ENCODE measurements at places on chromosomes 6 and 20. TPM values are rescaled to one million over a fixed set of nuclear protein-coding genes. Genes with fewer than 3 reads are reported as not detected.
A peak's percentile ranks its signal among the peaks of the same experiment; 100 is the strongest.

DNA sequence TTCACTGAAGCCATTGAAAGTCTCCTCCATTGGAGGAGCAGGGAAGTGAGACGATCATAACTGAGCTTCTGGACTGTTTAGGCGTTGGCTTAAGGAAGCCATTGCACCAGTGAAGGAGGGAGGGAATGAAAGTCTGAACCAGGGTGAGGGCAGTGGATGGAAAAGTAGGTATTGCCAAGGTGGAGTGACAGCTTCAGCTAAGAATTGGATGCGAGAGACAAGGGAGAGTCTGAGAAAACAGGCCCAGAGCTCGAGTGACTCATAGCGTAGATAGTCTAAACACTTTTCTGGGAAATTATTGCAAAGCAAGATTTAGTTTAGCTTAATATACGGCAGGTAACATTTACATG lies 4.5 kb downstream of the DSP start:
- no peak for DNase-seq

- no peak for DNase-seq
Measured at GRCh38 chr6:6783721-6784120, 195.2 kb downstream of the LY86 start.

GRCh38 chr20:52331655-52332054 lies 140.1 kb upstream of the ZFP64 start:
- no peak for DNase-seq

DNA sequence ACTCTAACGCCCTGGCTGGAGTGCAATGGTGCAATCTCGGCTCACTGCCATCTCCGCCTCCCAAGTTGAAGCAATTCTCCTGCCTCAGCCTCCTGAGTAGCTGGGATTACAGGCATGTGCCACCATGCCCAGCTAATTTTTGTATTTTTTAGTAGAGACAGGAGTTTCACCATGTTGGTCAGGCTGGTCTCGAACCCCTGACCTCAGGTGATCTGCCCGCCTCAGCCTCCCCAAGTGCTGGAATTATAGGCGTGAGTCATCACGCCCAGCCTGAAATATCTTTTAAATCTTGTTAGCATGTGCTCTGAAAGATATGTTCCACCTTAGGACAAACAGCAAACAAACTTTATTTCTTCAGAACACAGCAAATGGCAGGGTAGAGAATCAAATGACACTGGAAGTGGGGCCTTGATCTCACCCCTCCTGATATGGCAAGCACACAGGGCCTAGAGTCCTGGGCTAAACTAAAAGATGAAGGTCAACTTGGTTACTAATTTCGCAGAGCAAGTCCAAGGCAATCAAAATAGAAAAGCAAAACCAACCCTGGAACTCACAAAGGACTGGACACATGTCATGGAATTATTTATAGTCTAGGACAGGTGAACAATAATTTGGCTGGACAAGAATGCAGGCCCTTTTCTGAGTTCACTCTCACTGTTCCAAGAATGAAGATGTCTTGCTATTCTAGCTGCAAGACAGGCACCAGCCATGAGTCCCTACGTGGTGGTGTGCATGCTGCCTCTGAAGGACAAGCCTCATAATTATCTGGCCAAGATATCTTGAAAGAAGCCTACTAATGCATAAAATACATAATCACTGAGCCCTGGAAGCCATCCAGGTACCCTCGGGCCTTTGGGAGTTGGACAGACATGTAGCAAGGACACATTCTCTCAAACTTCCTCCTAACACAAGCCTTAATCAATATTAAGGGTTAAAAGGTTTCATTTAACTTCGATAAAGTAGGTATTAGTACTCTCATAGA lies 35.6 kb downstream of the B4GALT5 start:
- no peak for DNase-seq

GRCh38 chr6:8947900-8948299 lies 512.6 kb upstream of the SLC35B3 start:
- DNase-seq: no peak

DNA sequence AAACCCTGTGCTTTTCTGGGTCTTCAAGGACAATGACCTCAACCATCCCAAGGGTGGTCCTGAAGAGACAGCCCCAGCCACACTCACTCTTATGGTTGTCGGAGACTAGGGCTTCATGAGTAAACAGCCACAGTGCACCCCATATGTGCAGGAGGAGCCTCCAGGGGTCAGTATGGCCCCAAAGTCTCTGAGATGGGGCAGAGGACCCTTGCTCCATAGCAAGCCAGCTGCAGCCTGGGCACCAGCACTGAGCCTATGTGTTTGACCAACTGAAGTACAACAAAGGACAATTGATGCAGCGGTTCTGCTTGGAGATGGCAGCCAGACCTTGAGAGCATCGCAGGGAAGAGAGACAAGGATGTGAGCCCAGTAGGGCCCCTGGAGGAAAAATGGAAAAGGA lies 112.2 kb downstream of the LRFN2 start:
- no peak for DNase-seq

DNA sequence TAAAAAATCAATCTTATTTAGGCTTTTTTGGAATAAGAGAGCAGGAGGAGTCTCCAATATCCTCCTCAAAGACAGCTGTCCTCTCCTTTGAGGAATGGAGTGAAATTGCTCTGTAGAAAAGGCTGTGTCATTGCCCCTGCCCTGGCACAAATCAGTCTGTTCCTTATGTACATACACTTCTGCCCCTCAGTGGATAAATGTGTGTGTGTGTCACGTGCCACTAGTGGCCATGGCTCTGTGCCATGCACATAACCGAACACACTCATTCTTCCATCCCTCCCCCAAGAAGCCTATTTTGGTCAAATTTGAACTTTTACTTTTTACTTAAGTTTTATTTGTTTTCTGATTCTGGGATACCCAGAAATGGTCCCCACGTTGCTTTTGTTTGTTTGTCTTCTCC lies 49.2 kb downstream of the ANKS1A start:
- no peak for DNase-seq

DNA sequence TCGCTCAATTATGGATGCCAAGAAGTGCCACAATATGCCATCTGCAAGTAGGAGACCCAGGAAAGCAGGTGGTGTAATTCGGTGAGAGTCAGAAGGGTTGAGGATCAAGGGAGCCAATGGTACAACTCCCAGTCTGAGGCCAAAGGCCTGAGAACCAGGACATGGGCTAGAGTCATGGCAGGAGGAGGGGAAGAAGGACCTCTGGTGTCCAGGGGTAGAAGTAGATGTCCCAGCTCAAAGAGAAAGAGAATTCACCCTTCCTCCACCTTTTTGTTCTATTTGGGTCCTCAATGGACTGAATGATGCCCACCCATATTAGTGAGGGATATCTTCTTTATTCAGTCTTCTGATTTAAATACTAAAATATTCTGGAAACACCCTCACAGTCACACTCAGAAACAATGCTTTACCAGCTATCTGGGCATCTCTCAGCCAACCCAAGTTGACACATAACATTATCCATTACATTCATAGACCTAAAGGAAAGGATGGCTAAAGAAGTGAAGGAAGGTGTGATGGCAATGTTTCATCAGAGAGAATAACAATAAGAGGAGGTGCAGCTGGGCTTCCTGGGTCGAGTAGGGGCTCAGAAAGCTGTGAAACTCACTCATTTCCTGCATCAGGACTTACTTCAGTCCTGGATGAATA lies 21.2 kb upstream of the HLA-DQA1 start:
- no peak for DNase-seq

DNA sequence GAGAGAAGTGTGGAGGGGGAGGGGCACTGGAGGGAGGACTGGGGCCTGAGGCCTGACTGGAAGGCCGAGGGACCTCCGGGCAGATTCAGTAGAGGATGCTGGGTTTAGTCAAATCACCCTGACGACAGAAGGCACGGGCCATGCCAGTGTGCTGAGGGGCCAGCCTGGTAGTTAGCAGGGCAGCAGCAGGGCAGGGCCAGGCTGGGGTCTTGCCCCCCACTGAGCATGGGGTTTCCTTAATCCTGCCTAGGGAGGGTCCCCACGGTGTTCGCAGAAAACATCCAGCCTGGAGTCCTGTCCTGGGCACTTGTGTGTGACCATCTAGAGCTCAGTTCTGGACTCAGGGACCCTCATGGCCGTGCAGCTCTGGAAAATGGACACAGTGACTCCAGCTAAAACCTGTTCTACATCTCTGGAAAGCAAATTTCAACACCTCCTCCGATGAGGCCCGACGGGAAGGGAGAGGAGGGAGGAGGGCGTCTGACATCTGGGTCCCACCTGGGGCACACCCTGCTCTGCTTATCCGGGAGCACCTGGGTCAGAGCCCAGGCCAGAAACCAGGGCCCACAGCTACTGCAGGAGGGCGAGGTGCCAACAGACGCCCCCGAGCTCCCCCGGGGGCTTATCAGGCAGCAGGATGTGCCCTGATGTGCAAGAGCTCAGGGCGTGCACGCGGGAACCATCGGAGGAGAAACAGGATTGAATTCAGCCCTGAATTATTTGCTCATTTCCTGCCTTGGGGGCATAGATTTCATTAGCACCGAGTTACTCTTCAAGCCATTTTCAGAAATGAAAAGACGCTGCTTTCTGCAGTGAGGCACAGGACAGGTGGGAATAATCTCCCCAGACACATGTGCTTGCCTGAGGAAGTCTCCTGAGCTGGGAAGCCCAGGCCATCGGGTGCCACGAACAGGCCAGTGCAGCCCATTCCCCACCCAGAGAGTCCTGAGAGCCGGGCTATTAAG lies 78.0 kb upstream of the MPC1 start:
- no peak for DNase-seq

DNA sequence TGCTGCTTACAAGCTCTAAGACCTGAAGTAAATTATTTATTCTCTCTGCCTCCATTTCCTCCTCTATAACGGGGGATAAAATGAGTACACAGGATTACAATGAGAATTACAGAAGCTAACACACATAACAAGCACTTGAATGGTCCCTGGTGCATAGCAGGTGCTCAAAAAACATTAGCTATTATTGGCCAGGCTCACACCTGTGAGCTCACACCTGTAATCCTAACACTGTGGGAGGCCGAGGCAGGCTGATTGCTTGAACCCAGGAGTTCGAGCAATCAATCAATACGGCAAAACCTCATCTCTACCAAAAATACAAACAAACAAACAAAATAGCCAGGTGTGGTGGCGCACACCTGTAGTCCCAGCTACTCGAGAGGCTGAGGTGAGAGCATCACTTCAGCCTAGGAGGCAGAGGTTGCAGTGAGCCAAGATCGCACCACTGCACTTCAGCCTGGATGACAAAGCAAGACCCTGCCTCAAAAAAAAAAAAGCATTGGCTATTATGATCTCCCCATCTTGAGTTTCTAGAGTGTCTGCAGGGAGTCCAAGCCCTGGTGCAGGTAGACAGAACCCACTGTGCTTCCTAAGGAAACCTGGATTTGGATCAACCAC lies 68.1 kb downstream of the PREX1 start:
- no peak for DNase-seq

GRCh38 chr20:22582386-22582963 lies 1.9 kb downstream of the FOXA2 start:
- DNase-seq: no peak

DNA sequence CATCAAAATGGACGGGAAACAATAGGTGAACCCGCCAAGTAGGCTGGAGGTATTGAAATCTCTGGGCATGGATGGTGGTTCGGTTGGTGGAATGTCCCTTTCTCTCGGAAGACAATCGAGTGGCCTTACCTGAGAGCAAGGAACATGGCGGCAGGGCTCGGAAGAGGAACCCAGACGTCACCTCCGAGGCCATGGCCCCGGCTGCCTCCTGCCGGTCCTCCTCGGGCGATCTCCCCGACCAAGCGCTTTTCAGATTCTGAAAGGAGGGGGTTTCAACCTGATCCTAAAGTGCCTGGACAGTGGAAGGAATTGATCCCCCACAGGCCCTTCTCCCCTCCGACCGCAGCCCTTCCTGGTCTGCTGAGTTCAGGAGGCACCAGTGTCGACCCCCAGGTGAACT lies 47.2 kb downstream of the GNAS-AS1 start:
- no peak for DNase-seq

- no peak for DNase-seq
Measured at GRCh38 chr6:134363323-134364039, 45.6 kb upstream of the SGK1 start.

- no peak for DNase-seq
Measured at GRCh38 chr6:19834858-19835257, 2.3 kb upstream of the ID4 start.

DNA sequence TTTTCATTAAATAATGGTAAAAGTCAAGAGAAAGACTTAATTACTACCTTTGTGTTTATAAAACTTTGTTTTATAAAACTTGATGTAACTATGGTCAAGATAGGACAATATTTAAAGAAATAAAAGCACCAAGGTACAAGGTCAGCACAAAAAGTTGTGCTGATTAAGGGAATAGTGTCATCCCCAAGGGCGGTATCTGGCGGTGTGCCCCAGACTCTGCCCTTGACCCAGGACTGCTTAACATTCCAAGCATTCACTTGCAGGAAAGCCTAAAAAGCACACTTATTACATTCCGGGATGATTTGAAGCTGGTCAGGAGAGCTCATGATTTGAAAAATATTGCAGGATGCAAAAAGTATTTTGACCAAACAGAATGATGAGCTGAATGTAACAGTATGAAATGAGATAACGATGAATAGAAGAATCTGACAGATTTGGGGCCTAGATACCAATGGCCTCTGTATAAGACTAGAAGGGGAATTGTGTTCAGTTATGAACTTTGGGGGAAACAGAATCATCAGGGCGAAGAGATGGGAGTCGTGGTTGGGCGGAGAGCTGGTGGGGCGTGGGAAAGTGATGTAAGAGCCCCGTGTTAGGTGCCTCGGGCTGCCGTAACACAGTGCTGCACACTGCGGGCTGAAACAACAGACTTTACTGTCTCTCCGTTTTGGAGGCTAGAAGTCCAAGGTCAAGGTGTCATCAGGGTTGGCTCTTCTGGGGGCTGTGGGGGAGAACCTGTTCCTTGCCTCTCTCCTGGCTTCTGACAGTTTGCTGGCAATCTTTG lies 77.2 kb downstream of the CDC5L start:
- DNase-seq: peak; percentile 40

- no peak for DNase-seq
Measured at GRCh38 chr20:478010-478948, 15.9 kb upstream of the TBC1D20 start.

DNA sequence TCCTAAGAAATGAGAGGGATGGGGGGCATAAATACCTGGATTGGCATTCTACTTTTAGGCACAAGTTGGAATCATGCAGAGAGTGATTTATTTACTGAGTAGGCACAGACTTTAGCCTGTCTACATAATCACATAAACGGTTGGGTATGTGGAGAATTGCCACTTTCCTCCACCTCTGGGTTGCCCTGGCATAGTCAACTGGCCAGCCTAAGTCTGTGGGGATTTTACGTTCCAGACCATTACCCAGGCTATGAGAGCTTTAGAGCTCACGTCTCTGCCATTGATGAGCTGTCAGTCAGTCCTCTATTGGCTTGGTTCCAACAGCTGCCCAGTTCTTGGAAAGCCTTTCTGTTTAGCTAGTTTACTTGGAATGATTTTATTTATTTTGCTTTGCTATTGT lies 5.0 kb upstream of the BHLHE23 start:
- no peak for DNase-seq

DNA sequence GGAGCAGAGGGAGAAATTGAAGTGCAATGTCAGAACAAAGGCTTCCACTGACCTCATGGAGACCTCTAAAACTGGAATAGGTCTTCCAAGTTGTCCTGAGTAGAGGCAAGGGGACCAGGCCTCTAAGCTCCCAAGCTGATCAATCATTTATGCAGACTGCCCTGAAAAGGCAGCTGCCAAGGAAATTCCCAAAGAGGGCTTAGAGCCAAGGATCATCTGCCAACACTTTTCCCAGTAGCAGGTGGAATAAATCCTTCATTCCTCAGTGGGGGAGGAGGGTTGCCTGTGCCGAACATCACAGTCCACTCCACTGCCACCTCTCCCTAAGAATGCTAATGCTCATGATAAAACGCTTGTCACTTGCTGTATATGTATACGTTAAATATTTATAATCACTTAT lies 29.3 kb upstream of the RALY start:
- no peak for DNase-seq

The CFAP61 gene
- total RNA-seq: 0.60 TPM

The TMEM200A gene
- total RNA-seq: 10.5 TPM

The BNIP5 gene
- total RNA-seq: not detected

The CNKSR3 gene
- 15.5 TPM for total RNA-seq

The PSORS1C2 gene
- not detected for total RNA-seq

The BPI gene
- not detected for total RNA-seq
